Dermis microvascular lymphatic vessel endothelial cell (primary cell): ENCODE measurements at places on chromosomes 7 and 10. TPM values are rescaled to one million over a fixed set of nuclear protein-coding genes. Genes with fewer than 3 reads are reported as not detected.

Gene HTRA1
- total RNA-seq: 60.7 and 80.4 TPM in 2 replicates

Gene NKX2-3
- total RNA-seq: not detected in 2 replicates

Gene POU6F2
- total RNA-seq: not detected in 2 replicates

Gene PDZD7
- 0.25 and 0.51 TPM in 2 replicates for total RNA-seq

Gene CHST15
- total RNA-seq: 72.9 and 114 TPM in 2 replicates

Gene PRSS37
- not detected in 2 replicates for total RNA-seq

Gene TMEM72
- total RNA-seq: not detected in 2 replicates

Gene SKIDA1
- 1.9 and 3.8 TPM in 2 replicates for total RNA-seq

Gene CLCN1
- total RNA-seq: not detected in 2 replicates

Gene CDHR1
- 0.25 and 0.26 TPM in 2 replicates for total RNA-seq

Gene C10orf67
- not detected in 2 replicates for total RNA-seq

Gene CPEB3
- 0.90 and 1.6 TPM in 2 replicates for total RNA-seq

Gene ARHGEF35
- 0.13 TPM in 2 replicates for total RNA-seq

Gene CRYGN
- total RNA-seq: not detected in 2 replicates

Gene PLAC9
- 0.63 and 3.7 TPM in 2 replicates for total RNA-seq

Gene PTN
- total RNA-seq: not detected in 2 replicates

Gene ANXA8
- total RNA-seq: not detected in 2 replicates

Gene CYP2C9
- total RNA-seq: not detected in 2 replicates

Gene OPN1SW
- not detected in 2 replicates for total RNA-seq

Gene VCL
- total RNA-seq: 58.5 and 71.2 TPM in 2 replicates

Gene GSTO1
- total RNA-seq: 267 and 284 TPM in 2 replicates

Gene ANKRD2
- total RNA-seq: 0.13 and 0.26 TPM in 2 replicates

Gene NRAP
- total RNA-seq: not detected in 2 replicates

Gene TAX1BP1
- 52.8 and 53.0 TPM in 2 replicates for total RNA-seq

Gene EBLN1
- total RNA-seq: not detected in 2 replicates

Gene LIPK
- not detected in 2 replicates for total RNA-seq

Gene CALML3
- not detected in 2 replicates for total RNA-seq

Gene CTNNA3
- total RNA-seq: 0.13 TPM in 1 of 2 replicates, not detected in the other

Gene SH2B2
- 0.51 and 0.76 TPM in 2 replicates for total RNA-seq

Gene DENND2A
- total RNA-seq: 0.64 and 0.89 TPM in 2 replicates

Gene PLAU
- 7.0 and 11.8 TPM in 2 replicates for total RNA-seq

Gene GDF2
- total RNA-seq: not detected in 2 replicates

Gene GSDME
- 13.7 and 15.1 TPM in 2 replicates for total RNA-seq

Gene PTF1A
- not detected in 2 replicates for total RNA-seq

Gene CACNA2D1
- total RNA-seq: 7.8 and 11.3 TPM in 2 replicates

Gene TAC1
- not detected in 2 replicates for total RNA-seq

Gene C10orf62
- not detected in 2 replicates for total RNA-seq

Gene ST8SIA6
- total RNA-seq: 0.13 and 0.25 TPM in 2 replicates

Gene SLC26A5
- 0.64 and 1.0 TPM in 2 replicates for total RNA-seq

Gene GTPBP10
- total RNA-seq: 4.4 and 4.7 TPM in 2 replicates

Gene EPDR1
- 1.6 and 3.7 TPM in 2 replicates for total RNA-seq

Gene LRRC17
- 0.77 and 0.89 TPM in 2 replicates for total RNA-seq

Gene ADIRF
- total RNA-seq: 26.0 and 44.4 TPM in 2 replicates

Gene NAT16
- total RNA-seq: not detected in 2 replicates

Gene TRPV6
- not detected in 2 replicates for total RNA-seq

Gene WDFY4
- under 0.01 and 0.25 TPM in 2 replicates for total RNA-seq

Gene SPDYE8
- total RNA-seq: not detected in 2 replicates

Gene PON3
- 0.13 TPM in 1 of 2 replicates, not detected in the other for total RNA-seq

Gene PIK3CG
- total RNA-seq: 3.6 and 4.4 TPM in 2 replicates

Gene NPTX2
- total RNA-seq: 2.1 and 6.7 TPM in 2 replicates

Gene GATA3
- under 0.01 TPM in 2 replicates for total RNA-seq

Gene NRF1
- 9.9 and 16.8 TPM in 2 replicates for total RNA-seq

Gene GDF10
- not detected in 2 replicates for total RNA-seq
